ENCODE measurements at places on chromosomes 3 and 15. TPM values are rescaled to one million over a fixed set of nuclear protein-coding genes. Genes with fewer than 3 reads are reported as not detected.

The ARPIN gene
- not detected for polyA plus RNA-seq

The GOLGA8S gene
- polyA plus RNA-seq = not detected

The SLC22A13 gene
- polyA plus RNA-seq = not detected

The NAA80 gene
- 16.7 TPM for polyA plus RNA-seq

The CDC25A gene
- polyA plus RNA-seq = not detected

The CLDN1 gene
- not detected for polyA plus RNA-seq

The CCR3 gene
- polyA plus RNA-seq = 0.60 TPM

The CGNL1 gene
- not detected for polyA plus RNA-seq

The ZNF35 gene
- 1.2 TPM for polyA plus RNA-seq

The NPAP1 gene
- polyA plus RNA-seq = not detected

The NTRK3 gene
- not detected for polyA plus RNA-seq

The TLR9 gene
- not detected for polyA plus RNA-seq

The TRPM1 gene
- polyA plus RNA-seq = not detected

The PRSS50 gene
- not detected for polyA plus RNA-seq

The ITPKA gene
- 0.23 TPM for polyA plus RNA-seq

The GDPGP1 gene
- polyA plus RNA-seq = 0.58 TPM

The CD86 gene
- polyA plus RNA-seq = 0.31 TPM

The DET1 gene
- polyA plus RNA-seq = 3.4 TPM

The ABI3BP gene
- not detected for polyA plus RNA-seq

The SLC9A9 gene
- 35.5 TPM for polyA plus RNA-seq

The SLC24A5 gene
- polyA plus RNA-seq = not detected

The TNFSF10 gene
- 89.4 TPM for polyA plus RNA-seq

The CCR9 gene
- polyA plus RNA-seq = 4.4 TPM

The AHSG gene
- polyA plus RNA-seq = not detected

The GP5 gene
- polyA plus RNA-seq = 1.3 TPM

The CELF6 gene
- polyA plus RNA-seq = not detected
